T-helper 17 cell (primary cell): ENCODE measurements at places on chromosomes 2 and 18.
A peak's percentile ranks its signal among the peaks of the same experiment; 100 is the strongest.

DNA sequence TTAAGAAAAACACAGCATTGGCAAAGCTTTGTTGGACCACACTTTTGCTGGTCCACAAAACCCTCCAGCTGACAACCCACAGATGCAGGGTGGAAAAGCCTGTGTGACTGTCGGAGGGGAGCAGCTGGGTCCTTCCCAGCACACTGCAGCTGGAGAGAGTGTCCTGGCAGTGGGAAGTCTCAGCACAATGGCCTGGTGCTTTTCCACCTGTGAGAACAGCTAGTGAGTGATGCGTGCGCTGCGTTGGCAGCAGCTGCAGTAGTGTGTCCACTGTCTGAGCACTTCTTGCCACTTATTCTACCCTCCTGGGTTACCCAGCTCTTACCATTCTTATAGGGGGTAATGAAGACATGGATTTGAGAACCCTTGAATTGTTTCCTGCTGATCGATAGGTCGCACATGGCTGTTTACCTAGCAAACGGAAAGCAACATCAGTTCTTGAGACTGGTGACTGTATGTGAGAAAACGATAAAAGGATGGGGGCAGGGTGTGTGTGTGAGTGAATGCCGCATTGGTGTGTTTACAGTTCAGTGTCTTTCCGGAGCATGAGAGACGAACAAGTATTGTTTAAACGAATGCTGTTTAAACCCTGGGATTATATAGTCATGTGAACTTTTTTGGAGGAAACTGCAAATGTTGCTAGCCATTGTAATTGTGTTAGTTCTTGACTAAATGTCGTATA, 69.7 kb downstream of the LYPD6 start:
- H3K27me3 ChIP-seq, result peaks cover 32% of the 10 kb centered on the region
- no peaks in the 10 kb centered on the region for H3K36me3 ChIP-seq
- no peak for DNase-seq
- H3K4me3 ChIP-seq, result no peak overlapping the region
- H3K27ac ChIP-seq, result no peak overlapping the region

GRCh38 chr2:102386867-102387541, 31.4 kb downstream of the IL18R1 start:
- no peaks in the 10 kb centered on the region for H3K27me3 ChIP-seq
- H3K4me3 ChIP-seq, result no peak overlapping the region
- H3K4me1 ChIP-seq, result peaks cover 28% of the 10 kb centered on the region
- no peak for DNase-seq
- no peak overlapping the region for H3K27ac ChIP-seq

DNA sequence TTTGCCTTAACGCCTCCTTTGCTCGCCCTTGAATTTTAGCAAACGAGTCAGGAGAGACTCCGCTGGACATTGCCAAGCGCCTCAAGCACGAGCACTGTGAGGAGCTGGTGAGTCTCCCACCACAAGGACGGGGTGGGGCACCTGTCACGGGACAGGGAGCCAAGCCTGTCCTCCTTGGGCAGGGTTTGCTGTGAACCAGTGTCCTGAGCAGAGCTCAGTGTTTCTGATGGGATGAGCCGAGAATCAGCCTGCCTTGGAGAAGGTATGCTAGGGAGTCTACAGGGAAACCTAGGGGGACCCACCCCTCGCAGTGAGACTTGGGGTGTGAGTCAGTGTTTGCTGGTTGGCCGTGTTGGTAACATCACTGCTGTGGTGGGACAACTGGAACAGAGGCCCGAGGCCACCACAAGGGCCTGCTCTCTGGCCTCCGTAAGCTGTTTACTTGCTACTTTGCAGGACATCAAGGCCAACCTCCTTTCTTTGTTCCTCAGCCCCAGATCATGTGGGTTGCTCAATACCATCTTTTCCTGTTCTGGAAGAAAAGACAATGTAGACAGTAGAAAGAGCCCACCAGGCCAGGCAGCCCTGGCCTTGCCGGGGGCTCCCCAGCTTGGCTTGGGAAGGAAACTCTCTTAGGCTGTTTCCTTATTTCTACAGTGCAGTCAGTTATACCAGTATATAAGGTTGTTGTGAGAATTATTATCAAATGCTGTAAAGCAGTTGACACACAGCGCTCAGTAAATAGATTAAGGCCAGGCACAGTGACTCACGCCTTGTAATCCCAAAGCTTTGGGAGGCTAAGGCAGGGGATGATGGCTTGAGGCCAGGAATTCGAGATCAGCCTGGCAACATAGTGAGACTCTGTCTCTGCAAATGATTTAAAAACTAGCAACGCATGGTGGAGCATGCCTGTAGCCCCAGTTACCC, 42.4 kb downstream of the ITGB1BP1 start:
- H3K36me3 ChIP-seq, result peaks cover 2% of the 10 kb centered on the region
- no peak overlapping the region for H3K4me3 ChIP-seq
- no peak overlapping the region for H3K27ac ChIP-seq
- H3K27me3 ChIP-seq, result peaks cover 16% of the 10 kb centered on the region
- no peaks in the 10 kb centered on the region for H3K4me1 ChIP-seq

GRCh38 chr2:204027091-204027490, 90.5 kb downstream of the ICOS start:
- H3K27ac ChIP-seq, result peak overlapping the region; percentile 53
- peaks cover 20% of the 10 kb centered on the region for H3K4me1 ChIP-seq
- H3K36me3 ChIP-seq, result no peaks in the 10 kb centered on the region
- DNase-seq, result no peak
- H3K4me3 ChIP-seq, result no peak overlapping the region

DNA sequence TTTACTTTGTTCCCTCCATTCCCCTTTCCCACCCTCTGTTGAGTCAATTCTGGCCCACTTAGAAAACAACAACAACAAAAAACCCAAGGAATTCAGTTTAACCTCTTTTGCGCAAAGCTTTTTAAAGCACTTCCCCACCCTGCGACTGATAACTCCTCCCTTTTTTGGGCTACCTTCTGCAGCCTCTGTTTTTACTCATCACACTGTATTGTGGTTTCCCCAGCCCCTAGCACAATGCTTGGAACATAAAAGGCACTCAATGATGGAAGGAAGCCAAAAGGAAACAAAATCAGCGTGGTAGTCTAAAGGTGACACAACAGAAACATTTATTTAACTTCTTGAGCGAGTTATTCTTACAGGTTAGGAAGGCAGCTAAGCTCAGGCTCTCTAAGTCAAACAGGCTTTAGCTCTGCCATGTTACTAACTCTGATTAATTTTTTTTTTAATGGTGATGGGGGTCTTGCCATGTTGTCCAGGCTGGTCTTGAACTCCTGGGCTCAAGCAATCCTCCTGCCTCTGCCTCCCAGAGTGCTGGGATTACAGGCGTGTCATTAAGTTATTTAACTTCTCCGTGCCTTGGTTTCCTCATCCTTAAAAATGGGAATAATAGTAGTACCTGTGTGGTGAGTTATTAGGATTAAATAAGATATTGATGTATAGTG, 1.3 kb downstream of the CEP68 start:
- H3K36me3 ChIP-seq, result no peaks in the 10 kb centered on the region
- peak overlapping the region; percentile 91 for H3K27ac ChIP-seq

DNA sequence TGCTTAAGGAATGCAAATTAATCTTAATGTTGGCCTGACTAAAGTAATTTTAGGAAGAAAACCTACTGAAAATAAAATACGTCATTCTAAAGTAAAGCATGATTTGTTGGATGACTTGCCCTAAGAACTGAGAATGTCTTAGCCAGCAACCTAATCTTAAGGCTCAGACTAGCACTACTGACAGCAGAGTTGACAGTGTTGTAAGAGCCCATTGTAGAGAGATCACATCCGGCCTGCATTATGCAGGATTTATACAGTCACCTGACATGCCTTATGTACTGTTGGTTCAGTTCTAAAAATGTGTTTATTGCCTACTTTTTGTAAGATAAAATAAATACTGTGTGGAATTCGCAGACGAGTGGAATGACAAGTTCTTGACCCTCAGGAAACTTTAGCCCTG, 82.3 kb downstream of the TMEM185B start:
- no peak overlapping the region for H3K4me3 ChIP-seq
- H3K4me1 ChIP-seq, result no peaks in the 10 kb centered on the region
- H3K27me3 ChIP-seq, result no peaks in the 10 kb centered on the region
- no peak for DNase-seq

- no peak overlapping the region for H3K27ac ChIP-seq
- no peaks in the 10 kb centered on the region for H3K4me1 ChIP-seq
- DNase-seq, result no peak
- no peaks in the 10 kb centered on the region for H3K36me3 ChIP-seq
These were observed 1079.4 kb upstream of the GYPC start for GRCh38 chr2:125576558-125576957.

DNA sequence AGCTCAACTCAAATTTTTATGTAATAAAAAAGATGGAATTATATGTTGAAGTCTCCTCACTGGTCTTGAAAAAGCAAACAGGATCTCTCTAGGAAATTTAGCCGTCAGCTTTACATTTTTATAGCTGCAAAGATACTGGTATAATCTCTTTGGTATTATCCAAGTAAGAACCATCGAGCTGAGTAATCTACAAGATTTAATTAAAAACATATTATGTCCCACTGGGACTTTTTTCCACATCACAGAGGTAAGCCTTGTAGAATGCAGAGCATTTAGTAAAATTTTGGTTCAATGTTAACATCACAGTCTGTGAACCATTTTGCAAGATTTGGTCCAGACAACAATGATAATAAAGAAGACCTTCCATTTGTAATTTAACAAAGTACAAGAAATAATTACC, 162.6 kb upstream of the SLC39A10 start:
- no peak overlapping the region for H3K27ac ChIP-seq
- DNase-seq, result no peak
- H3K4me1 ChIP-seq, result peaks cover 19% of the 10 kb centered on the region
- no peaks in the 10 kb centered on the region for H3K27me3 ChIP-seq

DNA sequence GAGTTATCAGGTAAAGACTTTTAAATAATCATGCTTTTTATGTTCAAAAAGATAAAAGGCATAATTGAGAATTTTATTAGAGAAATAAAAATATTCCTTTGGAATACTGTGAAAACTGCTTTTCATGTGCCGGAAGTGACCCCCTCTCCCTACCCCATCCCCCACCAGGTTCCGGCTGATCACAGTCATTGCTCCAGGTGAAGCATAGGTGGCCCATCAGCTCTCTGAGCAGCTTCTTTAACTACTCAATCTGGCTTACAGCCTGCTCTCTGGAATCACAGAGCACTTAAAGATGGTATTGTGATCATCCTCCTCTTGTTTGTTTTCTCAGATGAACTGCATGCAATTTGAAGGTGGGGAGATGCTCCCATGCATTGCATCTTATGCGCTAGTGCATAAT, 257.7 kb downstream of the EN1 start:
- H3K4me3 ChIP-seq, result no peak overlapping the region
- no peaks in the 10 kb centered on the region for H3K36me3 ChIP-seq
- peaks cover 12% of the 10 kb centered on the region for H3K27me3 ChIP-seq
- H3K4me1 ChIP-seq, result no peaks in the 10 kb centered on the region
- no peak overlapping the region for H3K27ac ChIP-seq
- DNase-seq, result no peak

GRCh38 chr2:224574423-224575084, 10.6 kb downstream of the CUL3 start:
- H3K4me3 ChIP-seq, result peak overlapping the region; percentile 78
- H3K27ac ChIP-seq, result peak overlapping the region; percentile 78
- DNase-seq, result no peak

DNA sequence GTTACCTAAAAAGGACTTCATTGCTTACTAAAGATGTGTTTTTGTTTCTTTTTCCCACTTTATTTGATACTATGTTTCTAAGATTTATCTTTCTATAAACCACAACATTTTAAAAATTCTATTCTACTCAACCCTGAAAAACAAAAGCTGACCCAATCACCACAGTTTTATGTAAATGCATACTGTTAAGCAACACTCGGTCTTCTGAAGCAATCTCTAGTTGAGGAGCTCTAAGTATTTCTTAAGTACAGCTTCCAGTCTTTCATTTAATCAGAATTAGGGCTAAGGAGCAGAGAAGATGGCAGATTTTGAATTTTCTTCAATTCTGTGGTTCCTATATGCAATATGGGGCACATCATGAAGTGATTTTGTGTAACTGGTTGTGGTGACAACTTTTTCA, 72.2 kb upstream of the SLC4A10 start:
- no peak for DNase-seq
- no peak overlapping the region for H3K4me3 ChIP-seq
- H3K4me1 ChIP-seq, result no peaks in the 10 kb centered on the region
- no peak overlapping the region for H3K27ac ChIP-seq
- H3K36me3 ChIP-seq, result peaks cover 2% of the 10 kb centered on the region

DNA sequence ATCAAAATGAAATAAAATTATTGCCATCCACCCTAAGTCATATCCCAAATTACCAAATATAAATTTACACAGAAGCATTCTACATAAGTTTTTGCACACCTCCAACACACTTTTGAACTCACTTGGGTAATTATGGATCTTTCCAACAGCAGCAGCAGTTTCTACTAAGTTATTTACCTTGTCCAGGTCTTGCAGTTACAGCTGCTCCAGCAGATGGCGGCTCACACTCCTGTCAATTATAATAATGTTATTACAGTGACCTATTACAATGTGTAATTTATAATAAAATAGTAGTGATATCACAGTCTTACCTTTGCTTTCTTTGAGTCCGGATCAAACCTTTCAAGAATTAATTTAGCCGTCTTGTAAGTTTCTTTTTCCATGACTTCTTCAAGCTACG, 37.9 kb downstream of the LNPK start:
- H3K27me3 ChIP-seq, result no peaks in the 10 kb centered on the region
- H3K4me1 ChIP-seq, result peaks cover 3% of the 10 kb centered on the region
- peaks cover 2% of the 10 kb centered on the region for H3K36me3 ChIP-seq
- no peak overlapping the region for H3K4me3 ChIP-seq

DNA sequence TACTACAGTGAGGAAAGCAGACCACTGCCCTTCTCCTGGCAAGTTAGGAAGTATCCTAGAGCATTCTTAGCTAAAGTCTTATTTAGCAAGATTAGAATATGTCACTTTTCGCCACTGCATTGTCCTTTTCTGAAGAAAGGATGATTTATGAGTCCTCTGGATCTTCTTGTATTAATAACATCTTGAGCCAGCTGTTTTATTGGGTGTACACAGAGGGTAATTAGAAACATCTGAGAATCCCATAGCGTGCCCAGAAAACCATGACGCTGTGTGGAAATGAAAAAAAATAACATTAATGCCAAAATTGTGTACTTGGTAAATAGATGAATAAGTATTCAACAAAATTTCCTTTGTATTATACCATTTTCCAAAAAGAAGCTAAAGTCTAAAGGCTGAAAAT, 198.7 kb downstream of the LTBP1 start:
- H3K4me1 ChIP-seq, result no peaks in the 10 kb centered on the region
- DNase-seq, result no peak
- peaks cover 24% of the 10 kb centered on the region for H3K27me3 ChIP-seq
- H3K27ac ChIP-seq, result no peak overlapping the region
- H3K36me3 ChIP-seq, result no peaks in the 10 kb centered on the region

DNA sequence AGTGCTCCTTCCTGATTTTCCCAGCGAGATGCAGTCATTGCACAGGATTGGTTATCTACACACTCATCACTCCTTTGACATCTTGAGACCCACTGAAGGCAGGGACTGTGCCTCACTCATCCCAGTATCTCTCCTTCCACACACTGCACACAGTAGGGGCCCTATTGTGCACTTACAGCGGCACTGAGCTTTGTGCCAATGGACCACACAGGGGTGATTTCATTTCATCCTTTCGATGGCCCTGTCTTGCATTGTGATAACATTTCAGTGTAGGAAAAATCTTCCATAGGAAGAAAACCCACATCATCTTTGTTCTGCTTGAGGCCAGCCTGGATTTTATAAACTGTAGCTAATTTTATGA, 11.0 kb upstream of the LRRFIP1 start:
- DNase-seq, result no peak
- peaks cover 4% of the 10 kb centered on the region for H3K36me3 ChIP-seq
- H3K4me3 ChIP-seq, result peak overlapping the region; percentile 80
- peak overlapping the region; percentile 85 for H3K27ac ChIP-seq
